ENCODE measurements at places on chromosomes 1 and 21.

GRCh38 chr1:203168991-203169390, 6.6 kb downstream of the MYBPH start:
- DNase-seq, result no peak

GRCh38 chr1:188281921-188282320, 1453.2 kb downstream of the PLA2G4A start:
- no peak for DNase-seq

DNA sequence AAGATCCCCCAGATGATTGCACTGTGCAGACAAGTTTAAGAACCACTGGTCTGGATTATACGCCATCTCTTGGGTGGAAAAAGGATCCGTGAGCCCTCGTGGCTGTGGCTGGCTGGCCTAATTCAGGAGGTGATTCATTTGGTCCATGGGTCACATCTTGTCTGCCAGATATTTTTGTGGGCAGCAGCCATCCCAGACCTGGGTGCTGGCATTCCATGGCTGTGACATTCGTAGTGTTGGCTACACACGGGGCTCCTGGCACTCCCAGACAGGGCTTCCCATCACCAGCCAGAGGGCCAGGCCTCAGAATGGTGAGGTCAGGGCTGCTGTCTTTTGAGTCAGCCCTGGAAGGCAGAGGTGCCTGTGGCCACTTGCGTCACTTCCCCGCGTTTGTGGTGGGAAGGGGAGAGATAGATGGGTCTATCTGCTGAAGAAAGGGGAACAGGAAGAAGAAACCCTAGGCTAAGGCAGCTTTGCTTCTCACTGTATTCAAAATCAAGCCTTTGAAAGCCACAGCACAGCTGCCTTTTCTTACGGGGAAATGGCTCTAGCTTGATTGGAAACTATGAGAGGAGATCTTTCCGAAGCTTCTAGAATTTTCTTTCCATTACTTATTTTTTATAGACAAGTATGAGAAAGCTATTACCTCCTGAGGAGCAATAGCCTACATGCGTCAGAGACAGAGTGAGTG, 32.4 kb downstream of the EIF2D start:
- peak; percentile 36 for DNase-seq

GRCh38 chr1:201964261-201964660, 9.0 kb downstream of the TIMM17A start:
- no peak for DNase-seq

DNA sequence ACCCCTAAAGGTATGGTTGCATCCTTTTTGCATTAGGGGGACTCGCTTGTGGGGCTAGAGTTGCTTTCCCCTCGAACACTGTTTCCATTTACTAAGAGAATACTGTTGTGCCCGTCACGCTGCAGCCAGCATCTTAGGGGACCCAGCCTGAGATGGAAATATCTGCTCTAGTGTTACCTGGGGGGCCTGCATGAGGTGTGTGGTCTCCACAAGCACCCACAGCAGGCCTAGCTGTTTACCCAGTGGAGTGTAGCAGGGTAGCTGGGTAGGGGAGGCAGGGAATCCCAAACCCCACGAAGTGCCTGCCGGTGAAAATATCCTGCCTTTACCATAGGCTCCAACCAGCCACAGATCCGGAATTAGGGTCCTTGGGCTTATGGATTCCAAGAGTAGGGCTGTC, 303.6 kb downstream of the PTPRU start:
- no peak for DNase-seq

GRCh38 chr1:202274611-202275010, 67.1 kb downstream of the UBE2T start:
- peak; percentile 8 for DNase-seq

GRCh38 chr1:59018860-59019259, 235.0 kb upstream of the JUN start:
- no peak for DNase-seq

GRCh38 chr1:8431019-8431418, 113.1 kb downstream of the SLC45A1 start:
- no peak for DNase-seq

GRCh38 chr1:53410100-53410541, 49.1 kb upstream of the DMRTB1 start:
- DNase-seq, result no peak

GRCh38 chr1:210489491-210489890, 160.8 kb downstream of the HHAT start:
- no peak for DNase-seq

DNA sequence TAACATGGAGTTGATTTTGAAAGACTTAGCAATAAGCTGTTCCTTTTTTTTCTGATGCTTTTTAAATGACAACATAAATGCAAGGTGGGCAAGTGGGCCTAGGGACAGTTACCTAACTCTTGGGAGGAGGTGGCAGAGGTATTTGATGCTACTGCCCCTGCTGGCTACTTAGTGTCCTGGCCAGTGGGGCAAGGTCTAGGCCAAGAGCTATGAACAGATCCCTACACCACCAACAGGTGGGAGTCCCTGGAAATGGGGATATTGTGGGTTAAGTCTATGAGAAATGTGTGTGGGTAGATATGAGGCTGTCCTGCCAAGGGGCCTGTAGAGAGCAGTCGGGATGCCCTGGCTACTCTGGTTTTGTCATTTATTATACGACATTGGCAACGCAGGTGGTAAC, 31.3 kb upstream of the B3GALT5 start:
- DNase-seq, result no peak

DNA sequence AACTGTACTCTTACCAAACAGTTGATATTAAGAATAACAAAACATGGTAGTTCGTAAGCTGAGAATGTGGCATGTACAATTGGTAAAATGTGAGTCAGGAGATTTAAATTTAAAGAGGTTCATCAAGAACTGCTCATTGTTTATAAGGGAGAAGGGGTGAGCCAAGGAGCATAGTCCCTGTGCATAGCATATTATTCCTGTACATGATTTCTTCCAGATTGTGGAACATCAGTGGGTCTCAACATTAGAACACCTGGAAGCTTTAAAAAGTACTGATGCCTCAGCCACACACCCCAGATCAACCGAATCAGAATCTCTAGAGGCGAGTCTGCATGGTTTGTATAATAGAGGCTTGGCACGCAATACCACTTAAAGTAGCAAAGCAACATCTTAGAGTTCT, 56.1 kb downstream of the KCTD3 start:
- DNase-seq, result no peak

DNA sequence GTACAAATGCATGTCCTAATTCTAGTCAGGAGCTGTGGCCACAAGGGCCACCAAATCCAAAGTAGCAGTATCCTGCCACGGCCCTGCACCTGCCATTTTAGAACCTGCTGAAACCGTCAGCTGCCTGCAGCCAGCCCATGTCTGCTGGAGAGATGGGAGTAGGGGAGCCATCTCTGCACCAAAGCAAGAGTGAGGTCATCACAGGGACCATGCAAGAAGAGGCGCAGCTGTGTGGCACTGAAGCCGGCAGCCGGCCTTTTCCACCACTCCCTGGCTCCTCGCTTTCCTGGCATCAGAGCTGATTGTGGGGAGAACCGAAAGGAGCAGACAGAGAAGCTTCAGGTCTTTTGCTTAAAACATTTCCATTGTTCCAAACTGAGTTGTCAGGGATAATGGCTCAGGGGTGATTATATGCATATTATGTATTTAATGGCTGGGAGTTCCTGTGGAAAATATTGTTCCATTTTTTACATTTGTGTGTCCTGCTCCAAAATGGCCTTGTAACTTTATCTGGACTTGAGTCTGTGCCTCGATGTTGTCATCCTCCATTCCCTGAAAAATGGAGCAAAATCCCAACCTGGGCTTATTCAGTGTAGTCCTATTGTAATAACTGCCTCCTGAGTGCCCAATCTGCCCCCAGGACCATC, 18.7 kb upstream of the NBL1 start:
- DNase-seq, result no peak

- DNase-seq, result no peak
Measured at GRCh38 chr1:195373856-195374255, 1234.4 kb downstream of the KCNT2 start.

DNA sequence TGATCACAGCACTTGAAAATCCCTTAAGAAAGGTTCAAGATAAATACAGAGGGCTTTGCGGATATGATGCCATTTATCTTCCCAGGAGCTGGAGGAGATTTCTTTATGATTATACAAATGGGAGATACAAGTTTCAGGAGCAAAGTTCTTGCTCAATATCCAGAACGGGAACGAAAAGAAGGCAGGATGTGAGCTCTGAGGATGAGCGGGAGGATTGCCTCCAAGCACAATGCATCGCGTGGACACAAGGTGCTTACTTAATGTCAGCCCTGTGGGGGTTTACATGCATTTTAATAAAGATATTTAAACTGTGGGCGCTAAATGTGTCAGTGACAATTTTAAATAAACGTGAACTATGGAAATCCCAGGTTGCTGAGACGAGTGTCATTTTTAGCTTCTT, 59.0 kb downstream of the SYT6 start:
- DNase-seq, result no peak

DNA sequence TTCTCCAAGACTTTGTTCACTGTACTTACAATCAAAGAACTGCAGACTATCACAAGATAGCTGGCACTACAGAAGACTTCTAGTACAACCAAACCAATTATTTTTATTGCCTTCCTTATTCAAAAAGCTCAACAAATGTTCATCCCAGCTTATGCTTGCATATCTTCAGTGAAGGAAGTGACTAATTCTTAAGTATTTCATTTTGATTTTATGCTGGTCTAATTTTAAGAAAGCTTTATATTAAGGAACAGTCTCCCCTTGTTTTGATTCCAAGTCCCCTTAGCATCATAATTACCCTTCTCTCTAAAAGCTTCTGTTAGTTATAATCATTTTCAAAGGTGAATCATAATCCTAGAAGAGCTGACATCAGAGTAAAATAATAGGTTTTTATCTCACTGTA, 132.9 kb downstream of the LRRIQ3 start:
- DNase-seq, result no peak

GRCh38 chr1:68953311-68953710, 456.4 kb upstream of the DEPDC1 start:
- no peak for DNase-seq

- DNase-seq, result no peak
Measured at GRCh38 chr1:228238007-228238406, 30.2 kb downstream of the OBSCN start.

- no peak for DNase-seq
Measured at GRCh38 chr1:20301463-20302107, 10.9 kb downstream of the VWA5B1 start.

DNA sequence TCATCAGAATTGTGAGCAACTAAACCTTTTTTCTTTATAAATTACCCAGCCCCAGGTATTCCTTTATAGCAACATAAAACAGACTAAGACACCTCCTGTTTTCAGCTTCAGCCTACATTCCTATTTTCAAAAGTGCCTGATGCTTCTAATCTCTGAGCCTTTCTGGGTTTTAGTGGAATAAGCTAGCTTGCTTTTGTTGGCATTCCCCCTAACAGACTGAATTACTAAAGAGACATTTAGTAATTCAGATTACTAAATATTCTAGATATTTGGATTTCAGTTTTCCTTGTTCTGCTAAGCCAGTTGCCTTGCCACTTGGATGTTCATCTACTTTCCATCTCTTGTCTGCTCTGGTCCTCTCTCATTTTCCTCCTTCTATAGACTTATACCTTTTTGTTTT, 10.5 kb upstream of the GNG12 start:
- DNase-seq, result no peak

DNA sequence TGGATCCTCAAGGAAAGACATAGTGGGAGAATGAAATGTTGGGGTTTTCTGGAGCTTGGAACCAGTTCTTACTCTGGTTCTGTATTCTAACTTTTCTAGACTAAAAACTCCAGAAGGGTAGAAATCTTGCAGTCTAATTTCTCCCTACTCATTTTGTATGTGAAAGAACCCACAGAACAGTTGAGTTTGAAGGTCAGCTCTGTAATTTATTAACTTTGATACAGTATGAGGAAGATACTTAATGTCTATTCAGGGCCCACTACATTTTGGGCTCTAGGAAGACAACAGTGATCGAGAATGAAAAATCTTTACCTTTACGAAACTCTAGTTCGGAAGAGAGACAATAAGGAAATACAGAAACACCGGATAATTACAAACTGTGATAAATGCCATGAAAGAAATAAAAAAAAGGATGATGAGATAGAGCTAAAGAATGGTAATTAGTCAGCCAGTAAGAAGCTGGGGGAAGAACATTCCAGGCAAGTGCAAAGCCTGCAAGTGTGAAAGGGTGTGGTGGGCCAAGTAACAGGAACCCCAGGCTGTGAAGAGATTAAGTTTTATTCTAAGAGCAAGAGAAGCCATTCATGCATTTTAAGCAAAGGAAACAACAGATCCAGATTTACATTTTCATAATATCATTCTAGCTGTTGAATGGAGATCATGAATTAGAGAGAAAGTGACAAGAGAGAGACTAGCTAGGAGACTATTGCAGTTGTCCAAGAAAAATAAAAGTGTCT, 159.9 kb upstream of the HMCN1 start:
- no peak for DNase-seq

All from activated naive CD4-positive, alpha-beta T cell (primary cell).